ENCODE measurements at places on chromosomes 7 and 10.

DNA sequence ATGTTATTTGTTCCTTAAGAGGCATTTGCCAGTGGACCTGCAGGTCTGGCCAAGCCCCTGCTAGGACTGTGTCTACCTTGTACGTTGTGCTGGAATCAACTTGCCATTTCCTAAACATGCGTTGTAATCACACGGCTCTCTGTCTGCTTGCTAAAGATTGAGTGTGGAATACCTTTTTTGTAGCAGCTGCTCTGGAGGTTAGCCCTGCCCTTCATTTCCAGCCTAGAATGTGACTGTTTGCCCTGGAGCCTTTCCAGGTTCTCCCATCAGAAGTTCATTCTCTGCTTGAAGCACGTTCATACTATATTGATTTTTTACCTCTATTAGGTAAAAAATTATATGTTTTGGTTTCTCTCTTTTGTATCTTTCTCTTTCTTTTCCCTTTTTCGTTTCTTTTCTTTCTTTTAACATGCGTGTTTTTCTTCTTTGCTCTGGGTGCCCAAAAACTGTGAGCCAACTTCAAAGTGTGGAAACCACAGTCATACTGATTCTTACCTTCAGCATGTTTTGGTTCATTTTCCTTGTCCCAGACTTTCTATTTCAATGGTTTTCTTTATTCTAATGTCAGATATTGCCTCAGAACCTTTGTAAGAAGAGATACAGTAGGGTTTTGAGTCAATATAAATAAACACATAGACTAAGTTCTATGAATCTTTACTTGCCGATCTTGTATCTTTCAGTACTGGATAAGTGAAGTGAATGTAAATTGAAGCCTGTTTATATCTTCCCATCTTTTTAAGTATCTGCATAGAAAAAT is 111.9 kb upstream of the RPA3 start:
- DNase-seq = no peak

DNA sequence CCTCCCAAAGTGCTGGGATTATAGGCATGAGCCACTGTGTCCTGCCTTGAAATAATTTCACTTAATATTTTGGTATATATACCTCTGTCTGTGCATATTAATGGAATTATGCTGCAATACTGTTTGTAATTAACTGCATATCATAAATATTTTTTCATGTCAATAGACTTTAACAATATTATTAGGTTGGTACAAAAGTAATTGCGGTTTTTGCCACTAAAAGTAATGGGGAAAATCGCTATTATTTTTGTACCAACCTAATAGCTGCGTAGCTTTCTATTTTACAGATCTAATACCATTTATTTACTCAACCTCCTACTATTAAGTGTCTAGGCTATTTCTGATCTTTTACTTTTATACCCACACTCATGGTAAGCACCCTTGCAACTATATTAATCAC is 3.9 kb upstream of the PDE6C start:
- DNase-seq = no peak

DNA sequence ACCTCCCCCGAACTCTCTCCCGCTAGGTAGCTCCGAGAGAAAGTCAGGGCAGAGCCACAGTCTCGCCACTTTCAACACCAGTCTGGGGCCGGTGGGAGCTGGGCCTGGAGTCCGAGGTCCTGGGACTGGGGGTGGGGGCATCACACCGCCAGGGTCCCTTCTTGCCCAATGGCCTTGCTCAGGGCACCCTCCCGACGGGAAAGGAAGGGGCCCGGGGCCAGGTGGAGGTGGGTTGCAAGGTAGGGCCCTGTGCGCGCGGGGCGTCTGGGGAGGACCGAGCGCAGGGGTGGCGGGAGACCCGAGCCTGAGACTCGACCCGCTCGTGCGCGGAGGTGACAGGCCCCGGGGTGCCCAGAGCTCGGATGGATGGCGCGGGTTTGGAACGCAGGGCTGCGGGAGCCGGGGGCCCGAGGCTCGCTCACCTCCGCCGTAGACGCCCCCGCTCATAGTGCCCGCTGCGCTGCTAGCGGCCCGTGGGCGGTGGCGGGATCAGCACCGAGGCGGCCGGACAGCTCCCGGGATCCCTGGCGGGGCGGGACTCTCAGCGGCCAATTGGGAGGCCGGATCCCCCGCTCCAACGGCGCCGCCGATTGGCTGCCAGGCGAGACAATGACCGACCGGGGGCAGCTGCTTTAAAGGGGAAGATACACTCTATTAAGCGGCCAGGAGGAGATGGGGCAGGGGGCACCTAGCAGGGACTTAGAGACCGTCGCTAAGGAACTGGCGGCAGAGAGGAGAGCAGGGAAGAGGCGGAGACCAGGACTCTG is at the start of gene ACTL6B:
Gene ACTL6B (minus strand): TSS at position 541 of the 767 bp plus-strand sequence. CDS start 94 bp downstream, at position 447.
- DNase-seq = no peak

DNA sequence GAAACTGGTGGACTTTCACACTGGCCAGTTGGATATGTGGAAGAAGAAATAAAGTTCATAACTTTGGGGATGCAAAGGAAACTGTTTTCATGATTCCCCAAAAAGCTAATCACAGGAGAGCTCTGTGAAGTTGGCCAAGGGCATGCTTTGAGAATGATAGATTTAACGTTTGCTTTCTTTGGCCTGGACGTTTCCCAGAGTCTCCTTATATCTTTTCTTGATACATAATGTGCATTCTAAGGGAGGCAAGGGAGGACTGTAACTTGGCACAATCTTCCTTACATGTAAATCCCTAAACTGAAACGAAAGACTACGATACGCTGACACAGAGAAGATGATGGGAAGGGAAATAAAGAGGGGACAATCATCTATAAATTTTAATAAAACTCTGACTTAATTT is 176.5 kb upstream of the INHBA start:
- DNase-seq = no peak

- no peak for DNase-seq
Observed at GRCh38 chr10:85611746-85612377, 754.7 kb downstream of the GRID1 start.

GRCh38 chr7:1045069-1046063 is 1.0 kb downstream of the GPR146 start:
- DNase-seq = no peak

- no peak for DNase-seq
Observed at GRCh38 chr7:15556339-15557105, 5.3 kb downstream of the AGMO start.

DNA sequence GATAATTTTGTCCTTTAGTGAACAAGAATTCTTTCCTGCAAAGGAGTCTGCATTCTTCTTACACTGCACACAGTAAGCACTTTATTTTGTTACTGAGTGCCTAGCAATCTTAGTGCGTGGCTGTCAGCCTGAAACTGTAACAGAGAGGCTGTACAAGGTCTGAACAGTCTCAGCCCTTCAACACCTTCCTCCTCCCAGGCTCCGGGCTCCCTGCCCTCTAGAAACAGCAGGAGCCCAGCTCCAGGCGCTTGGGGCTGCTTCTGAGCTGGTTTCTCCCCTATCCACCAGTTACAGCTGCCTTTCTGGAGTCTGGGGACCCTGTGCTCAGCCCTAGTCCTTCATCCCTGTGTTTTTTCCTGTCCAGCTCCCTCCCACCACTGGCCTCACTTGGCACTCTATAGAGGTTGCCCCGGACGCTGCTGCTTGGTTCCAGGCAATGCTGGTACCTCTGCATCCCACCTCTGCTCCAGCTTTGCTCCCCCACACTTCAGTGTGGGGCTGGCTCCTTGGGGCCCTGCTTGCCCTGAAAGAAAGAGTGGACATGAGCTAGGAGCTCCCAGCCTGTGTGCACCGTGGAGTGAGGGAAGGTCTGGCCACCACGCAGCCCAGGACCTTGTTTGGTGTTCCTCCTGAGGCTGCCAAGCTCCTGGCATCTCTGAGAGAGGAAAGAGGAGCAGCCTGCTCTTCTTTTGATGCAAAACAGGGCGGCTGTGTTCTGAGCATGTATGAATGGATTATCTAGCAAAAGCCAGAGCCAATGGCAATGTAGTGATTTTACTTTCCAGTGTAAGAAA is 251.2 kb upstream of the GRB10 start:
- no peak for DNase-seq

DNA sequence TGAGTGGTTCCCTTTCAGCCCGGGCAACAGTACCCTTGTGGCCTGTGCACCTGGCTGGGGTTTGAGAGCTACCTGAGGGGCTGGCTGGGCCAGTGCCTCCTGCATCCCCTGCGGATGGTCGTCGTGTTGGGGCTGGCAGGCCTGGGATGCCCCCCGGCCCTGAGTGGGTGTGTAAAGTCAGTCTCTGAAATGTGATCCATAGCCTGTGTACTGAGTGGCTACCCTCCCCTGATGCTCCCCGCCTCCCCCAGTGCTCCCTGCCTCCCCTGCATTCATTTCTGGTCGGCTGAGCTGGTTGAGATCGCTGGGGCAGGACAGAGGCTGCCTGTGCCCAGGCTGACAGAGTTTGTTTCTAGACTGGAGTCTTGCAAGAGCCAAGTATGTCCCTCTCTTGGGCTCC is 9.3 kb downstream of the ZNF316 start:
- no peak for DNase-seq

GRCh38 chr7:30842542-30843451 is 68.9 kb upstream of the AQP1 start:
- DNase-seq = no peak

GRCh38 chr10:112954974-112955581 is 5.0 kb downstream of the TCF7L2 start:
- no peak for DNase-seq

- DNase-seq = no peak
Observed at GRCh38 chr7:43530553-43531410, 52.1 kb upstream of the STK17A start.

GRCh38 chr7:44711528-44711927 is 37.1 kb upstream of the ZMIZ2 start:
- DNase-seq = no peak

- DNase-seq = no peak
Observed at GRCh38 chr10:73817826-73818225, 6.4 kb upstream of the NDST2 start.

DNA sequence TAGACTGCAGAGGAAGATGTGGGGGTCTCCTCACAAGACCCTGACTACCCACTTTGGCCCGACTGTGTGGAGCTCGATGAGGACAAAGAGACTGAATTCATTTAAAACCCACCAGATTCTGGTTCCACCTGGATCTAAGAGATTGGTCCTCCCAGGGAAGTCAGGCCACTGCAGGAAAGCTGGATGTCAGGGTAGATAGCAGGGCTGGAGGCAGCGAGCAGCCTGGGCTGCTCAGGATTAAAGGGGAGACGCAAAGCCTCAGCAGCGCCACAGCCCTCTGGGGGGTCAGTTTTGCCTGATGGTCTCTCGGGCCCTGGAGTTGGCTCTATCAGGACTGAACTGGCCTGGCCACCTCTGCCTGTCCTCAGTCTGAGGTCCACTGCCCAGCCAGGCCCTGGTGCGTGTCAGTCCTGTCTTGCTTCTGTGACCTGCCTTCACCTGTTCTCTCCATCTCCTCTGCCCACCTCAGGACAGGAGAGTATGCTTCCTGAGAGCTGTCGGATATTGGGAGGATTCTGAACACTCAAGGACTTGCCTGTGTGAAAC is 12.2 kb upstream of the KLRG2 start:
- DNase-seq = no peak

- DNase-seq = no peak
Observed at GRCh38 chr7:129670656-129671055, 59.1 kb downstream of the NRF1 start.

DNA sequence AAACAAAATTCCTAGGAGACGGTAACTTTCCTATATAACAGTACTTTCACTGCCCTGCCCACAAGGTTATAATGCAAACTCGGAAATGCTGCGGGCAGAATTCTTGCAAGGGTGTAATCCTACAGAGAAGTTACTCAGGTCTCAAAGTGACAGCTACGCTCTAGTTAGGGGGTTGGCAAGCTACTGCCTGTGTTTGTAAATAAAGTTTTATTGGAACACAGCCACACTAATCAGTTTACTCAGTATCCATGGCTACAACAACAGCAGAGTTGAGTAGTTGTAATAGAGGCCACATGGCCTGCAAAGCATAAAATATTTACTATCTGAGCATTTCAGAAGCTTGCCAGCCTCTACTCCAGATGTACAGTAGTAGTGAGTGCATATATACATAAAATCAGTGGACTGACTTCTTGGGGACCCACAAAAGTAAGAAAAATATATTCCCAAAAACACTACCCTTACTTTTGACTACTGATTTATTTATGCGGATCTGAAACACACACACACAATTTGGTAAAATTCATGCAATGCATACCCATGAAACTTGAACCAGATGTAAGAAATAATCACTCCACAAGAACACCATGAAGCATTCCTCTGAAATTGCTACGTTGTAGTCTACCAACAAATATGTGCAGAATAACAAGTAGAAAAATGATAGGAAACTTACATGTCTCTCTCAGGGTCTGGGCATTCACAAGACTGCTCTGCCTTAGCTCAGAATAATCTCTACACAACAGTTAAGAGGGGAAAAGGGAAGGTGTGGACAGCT is 53.0 kb downstream of the SMURF1 start:
- no peak for DNase-seq

GRCh38 chr10:96369890-96370583 is 11.2 kb upstream of the OPALIN start:
- DNase-seq = no peak

GRCh38 chr7:24827027-24827426 is 69.8 kb upstream of the GSDME start:
- no peak for DNase-seq

DNA sequence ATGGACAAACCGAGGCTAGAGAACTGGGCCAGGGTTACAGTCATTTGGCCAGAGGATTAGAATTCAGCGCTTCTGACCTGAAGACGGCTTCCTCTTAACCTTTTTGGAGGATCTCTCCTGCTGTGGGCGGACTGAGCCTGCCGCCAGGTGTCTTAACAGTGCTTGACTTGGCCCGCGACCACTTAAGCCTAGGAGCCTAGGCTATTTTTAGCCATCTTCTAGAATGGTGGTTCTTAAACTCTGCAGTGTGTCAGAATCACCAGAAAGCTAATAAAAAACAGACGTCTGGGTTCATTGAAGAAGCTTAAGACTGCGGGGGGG is 722 bp downstream of the MDH2 start:
- DNase-seq = no peak

DNA sequence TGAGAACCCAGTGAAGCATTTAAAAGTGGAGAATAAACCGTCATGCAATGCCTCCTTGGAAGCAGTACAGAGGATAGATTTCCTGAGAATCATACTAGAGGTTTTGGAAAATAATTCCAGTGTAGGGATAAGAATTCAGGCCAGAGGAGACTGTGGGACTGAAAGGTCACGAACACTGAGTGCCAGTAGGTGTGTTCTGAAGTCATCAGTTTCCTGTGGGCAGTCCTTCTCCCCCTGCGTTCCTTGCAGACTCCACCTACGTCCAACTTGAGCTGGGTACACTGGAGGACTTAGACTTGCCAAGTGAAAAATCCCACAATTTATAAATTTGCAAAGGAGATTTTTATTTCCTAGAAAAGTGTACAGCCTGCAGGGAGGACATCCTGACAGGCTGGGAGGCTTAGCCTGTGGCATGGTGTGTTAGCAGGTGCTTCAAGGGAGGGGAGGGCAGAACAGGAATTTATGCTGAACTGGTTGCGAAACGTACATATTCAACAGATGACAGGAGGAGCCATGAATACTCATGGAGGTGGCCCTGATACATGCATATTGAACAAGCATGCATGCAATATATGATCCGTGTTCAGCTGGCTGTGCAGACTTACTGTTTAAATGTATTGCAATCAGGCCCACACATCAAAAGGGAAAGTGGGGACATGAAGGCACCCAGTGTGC is 72.9 kb upstream of the POM121L12 start:
- DNase-seq = no peak

- no peak for DNase-seq
Observed at GRCh38 chr10:61961278-61961677, 59.8 kb downstream of the ARID5B start.

- DNase-seq = no peak
Observed at GRCh38 chr10:24465124-24465874, 256.4 kb downstream of the KIAA1217 start.

- no peak for DNase-seq
Observed at GRCh38 chr7:112965506-112965905, 121.1 kb downstream of the GPR85 start.

Data from activated T-helper 1 cell treated with anti-CD3 and anti-CD28 coated beads, Interleukin-2, amount 50 U/mL, for 16 hours (primary cell).